ENCODE measurements at places on chromosomes 4 and X.

DNA sequence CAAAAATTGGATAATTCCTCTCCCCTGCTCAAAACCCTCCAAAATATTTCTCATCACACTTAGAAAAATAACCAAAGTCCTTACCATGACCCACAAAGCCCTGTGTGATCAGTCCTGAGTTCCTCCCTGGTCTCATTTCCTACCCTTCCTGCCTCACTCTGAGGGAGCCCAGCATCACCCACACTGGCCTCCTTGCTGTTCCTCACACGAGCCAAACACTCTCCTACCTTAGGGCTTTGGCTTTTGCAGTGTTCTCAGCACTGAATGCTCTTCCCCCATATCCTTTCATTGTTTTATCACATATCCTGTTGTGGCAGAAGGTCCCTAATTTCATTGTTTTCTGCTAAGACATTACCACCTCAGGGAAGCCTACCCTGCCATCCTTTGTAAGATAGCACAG, 12.2 kb downstream of the MGAT4D start:
- DNase-seq: no peak

DNA sequence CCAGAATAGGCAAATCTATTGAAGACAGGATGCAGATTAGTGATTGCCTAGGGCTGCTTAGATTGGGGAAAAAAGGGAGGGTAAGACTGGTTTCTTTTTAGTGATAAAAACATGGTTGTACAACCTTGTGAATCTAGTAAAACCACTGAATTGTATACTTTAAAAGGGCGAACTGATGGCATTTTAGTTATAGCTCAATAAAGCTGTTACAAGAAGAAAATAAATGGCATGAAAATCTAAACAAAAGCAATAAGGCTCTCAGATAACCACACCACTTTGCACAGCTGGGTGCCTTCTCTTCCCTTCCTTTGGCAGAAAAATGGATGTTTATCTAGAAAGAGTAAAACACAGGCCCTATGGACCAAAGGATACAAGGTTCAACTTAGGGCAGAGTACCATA, 69.6 kb downstream of the F9 start:
- DNase-seq: no peak

DNA sequence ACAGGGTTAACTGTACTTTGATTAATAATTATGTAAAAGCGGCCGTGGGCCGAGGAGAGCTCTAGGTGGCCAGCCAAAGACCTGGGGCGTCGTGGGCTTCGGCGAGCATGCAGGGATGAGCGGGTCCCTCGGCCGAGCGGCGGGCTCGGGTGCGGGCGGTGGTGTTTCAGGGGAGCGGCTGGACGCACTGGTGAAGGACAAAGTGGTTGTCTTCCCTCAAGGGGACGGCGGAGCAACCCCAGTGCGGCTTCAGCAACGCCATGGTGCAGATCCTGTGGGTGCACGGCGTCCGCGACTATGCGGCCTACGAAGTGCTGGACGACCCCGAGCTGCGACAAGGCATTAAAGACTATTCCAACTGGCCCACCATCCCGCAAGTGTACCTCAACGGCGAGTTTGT, 103.0 kb upstream of the C1GALT1C1 start:
- DNase-seq: no peak

GRCh38 chr4:34720571-34720970, 1523.7 kb downstream of the ARAP2 start:
- DNase-seq: no peak

GRCh38 chr4:152101556-152102435, 341.0 kb upstream of the GATB start:
- DNase-seq: no peak

GRCh38 chr4:95050980-95051701, 293.4 kb downstream of the BMPR1B start:
- no peak for DNase-seq

DNA sequence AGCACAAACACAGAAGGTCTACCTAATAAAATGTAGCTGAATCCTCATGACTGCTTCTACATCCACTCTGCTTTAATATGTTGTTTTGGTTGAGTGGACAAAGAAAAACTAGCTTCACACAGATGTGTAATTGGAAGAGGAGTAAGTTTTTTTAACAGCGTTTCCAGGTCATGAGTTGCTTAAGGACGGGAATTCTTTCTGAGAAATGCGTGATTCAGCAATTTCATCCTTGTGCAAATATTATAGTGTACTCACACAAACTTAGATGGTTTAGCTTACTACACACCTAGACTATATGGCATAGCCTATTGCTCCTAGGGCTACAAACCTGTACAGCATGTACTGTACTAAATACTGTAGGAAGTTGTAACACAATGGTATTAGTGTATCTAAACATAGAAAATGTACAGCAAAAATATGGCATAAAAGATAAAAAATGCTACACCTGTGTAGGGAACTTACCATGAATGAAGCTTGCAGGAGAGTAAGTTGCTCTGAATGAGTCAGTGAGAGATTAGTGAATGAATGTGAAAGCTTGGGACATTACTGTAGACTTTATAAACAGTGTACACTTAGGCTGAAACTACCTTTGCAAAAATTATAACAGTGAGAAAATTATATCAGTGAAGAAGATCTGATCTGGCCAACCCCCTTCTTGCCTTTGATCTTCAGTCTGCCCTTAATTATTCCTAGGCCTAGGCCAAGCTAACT, 70.8 kb upstream of the IL15 start:
- DNase-seq: no peak

- no peak for DNase-seq
These were observed 6.2 kb downstream of the SH3TC1 start for GRCh38 chr4:8205241-8205707.

DNA sequence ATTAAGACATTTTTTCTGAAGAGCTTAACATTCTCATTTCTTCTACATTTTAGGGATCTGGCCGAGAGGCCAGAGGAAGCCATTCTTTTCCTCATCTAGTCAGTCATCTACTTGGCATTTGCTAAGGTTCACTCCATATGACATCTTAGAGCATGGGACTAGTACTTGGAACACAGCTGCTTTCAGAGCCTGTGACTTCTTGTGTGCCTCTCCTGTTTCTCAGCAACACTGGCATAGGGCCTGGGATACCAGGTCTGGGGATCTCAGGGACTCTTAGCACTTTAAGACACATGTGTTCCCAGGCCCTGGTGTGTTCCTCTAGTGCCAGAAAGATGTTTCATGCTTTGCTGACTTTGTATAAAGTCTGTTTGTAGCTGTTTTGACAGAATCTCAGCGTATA, 7.3 kb downstream of the PLP1 start:
- no peak for DNase-seq

DNA sequence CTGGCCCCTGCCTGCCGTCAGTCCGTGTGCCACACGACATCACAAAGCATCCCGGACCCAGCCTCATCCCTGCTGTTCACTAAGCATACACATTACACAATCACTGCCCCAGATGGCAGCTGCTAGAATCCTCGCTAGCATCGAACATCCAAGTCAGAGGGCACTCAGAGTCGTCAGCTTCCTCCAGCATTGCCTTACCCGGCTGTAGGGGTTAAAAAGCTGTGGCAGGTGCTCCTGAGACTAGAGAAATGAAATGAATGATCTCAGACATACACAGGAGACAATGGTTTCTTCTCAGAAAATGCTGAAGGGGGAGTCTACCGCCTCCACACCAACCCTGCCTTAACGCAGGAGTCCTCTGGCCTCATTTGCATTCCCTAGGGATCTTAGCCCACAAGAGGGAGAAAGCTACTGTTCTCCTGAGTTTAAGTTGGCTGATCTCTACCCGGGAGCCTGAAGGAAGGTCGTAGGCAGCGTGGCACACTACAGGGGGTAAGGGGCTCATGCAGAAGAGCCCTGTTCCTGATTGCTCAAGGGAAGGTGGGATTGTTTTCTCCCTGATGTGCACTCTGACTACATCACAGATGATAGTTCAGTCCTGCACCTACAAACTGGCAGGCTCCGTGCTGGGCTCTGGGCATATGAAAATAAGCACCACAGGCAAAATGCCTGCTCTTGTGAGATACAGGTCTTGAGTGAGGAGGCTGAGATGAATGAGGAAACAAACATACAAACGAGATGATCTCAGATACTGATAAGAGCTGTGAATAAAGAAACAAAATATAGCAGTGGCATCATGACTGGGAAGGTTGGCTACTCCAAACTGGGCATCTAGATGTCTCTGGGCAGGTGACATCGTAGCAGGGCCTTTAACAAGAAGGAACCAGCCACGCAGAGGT, 2.6 kb upstream of the KIAA0232 start:
- no peak for DNase-seq

DNA sequence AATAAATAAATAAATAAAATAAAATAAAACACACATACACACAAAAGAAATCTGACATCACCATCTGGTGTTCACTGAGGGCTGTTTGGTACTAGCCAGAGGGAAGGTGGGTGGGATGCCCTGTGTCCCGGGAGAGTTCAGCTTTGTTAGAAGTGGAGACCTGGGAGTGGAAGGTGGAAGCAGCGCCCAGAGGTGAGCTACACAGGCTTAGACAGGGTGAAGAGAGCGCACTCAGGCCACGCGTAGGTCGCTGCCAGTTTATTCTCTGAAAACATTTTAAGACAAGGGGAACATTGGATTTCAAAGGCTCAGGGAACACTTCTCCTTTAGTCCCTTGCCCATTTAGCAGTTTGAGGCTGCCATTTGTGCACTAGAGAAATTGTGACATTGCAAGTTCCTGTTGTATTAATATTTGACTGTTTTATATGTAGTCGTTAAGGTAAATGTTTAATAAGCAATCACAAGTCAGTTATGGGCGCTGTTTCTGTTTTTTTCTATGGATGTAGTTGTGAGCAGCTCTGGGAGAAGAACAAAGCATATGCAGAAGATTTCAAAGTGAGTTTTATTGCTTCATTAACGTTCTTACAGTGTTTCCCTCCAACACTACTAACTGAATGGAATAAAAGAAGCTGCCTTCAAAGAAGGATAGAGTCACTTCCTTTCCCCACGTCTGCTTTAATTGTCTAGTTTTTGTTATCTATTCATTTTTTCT, 405.5 kb upstream of the NR3C2 start:
- no peak for DNase-seq

- DNase-seq: no peak
These were observed 31.5 kb downstream of the F8 start for GRCh38 chrX:154991039-154991438.

DNA sequence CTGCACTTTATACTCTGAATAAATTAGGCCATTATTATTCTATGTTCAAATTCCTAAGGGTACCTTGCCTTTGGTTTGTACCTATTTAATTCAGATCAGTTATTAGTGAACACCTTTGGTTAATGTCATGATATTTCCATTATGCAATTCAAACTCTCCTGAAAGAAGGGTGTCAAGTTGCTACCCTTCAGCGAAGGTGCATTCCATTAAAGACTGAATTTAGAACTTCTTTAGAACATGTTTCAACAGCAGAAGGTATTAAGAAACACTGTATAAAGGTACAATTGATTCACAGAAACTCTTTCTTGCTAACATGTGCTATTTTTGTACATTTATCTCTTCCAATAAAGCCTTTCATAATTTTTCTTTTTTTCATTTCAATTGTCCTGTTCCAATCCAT, 1545.4 kb upstream of the PCDH10 start:
- no peak for DNase-seq

GRCh38 chrX:67353651-67354370, 190.0 kb upstream of the AR start:
- no peak for DNase-seq

DNA sequence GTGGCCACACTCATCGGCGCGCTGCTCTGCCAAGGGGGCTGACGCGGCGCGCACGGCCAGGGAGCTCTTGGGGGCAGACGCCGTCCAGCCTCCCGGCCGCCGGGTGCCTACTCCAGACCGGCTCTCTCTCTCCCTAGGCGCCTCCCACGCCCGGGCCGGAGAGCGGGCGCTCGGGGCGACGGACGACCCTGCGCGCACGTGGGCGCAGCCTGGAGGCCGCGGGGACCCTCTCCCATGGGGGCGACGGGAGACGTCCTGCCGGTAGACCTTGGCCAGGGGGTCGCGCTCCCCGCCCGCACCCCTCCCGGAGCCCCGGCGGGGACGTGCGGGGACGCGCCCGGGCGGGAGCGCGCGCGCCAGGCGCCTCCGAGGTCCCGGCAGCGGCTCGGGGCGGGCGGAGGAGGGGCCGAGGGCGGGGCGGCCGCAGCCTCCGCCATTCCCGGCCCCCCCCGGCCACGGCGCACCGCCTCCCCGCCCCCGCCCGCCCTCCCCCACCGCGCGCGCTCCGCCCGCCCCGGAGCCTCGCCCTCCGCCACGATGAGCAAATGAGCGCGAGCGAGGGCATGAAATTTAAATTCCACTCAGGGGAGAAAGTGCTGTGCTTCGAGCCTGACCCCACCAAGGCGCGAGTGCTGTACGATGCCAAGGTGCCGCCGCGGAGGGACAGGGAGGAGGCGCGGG, at the start of gene MSL3:
Gene MSL3 (plus strand): TSS at position 519 of the 681 bp plus-strand sequence. CDS start 27 bp downstream, at position 546.
- no peak for DNase-seq

GRCh38 chr4:2295900-2296442, 34.1 kb upstream of the MXD4 start:
- DNase-seq: no peak

- no peak for DNase-seq
These were observed 66.6 kb upstream of the SORBS2 start for GRCh38 chr4:185878633-185879032.

GRCh38 chrX:9562851-9563250, 98.0 kb downstream of the TBL1X start:
- DNase-seq: no peak

GRCh38 chrX:367349-367748, 19.4 kb downstream of the PPP2R3B start:
- DNase-seq: no peak

- DNase-seq: peak; percentile 9
These were observed 82.4 kb upstream of the MTM1 start for GRCh38 chrX:150486011-150486410.

GRCh38 chrX:130086447-130087206, 23.7 kb downstream of the ELF4 start:
- DNase-seq: no peak

DNA sequence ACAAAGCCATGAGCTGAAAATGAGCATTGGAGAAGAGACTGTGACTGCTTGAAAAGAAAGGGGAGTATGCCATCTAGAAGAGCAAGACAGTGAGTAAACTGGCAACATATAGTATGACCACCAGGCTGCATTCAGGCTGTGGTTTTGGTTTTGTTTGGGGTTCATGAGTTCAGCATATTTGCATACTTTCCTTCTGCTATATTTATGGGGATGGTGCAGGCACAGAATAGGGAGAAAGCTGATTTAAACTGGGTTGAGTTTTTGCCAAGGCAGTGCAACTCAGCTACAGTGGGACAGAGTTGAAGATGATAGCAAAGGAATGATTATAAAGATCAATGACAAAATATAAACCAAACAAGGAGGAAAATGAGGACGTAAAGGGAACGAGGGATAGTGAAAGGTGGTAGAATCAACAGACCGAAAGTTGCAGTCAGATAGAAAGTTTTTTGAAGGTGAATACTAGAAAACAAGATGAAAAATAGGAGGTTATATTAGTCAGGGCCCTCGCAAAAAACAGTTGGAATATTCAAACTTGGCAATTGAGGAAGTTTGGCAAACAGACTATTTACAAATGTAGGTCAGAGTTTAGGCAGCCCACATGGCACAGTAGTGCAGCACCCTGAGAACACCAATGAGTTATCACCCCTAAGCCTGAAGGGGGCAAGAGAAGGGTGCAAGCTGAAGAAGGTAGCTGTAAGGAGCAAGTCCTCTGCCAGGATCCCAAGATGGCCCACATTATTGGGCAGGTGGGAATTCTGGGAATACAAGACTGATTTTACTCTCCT, 114.8 kb upstream of the MAP9 start:
- no peak for DNase-seq
